ENCODE measurements at places on chromosomes 7 and 10.
A peak's percentile ranks its signal among the peaks of the same experiment; 100 is the strongest.

DNA sequence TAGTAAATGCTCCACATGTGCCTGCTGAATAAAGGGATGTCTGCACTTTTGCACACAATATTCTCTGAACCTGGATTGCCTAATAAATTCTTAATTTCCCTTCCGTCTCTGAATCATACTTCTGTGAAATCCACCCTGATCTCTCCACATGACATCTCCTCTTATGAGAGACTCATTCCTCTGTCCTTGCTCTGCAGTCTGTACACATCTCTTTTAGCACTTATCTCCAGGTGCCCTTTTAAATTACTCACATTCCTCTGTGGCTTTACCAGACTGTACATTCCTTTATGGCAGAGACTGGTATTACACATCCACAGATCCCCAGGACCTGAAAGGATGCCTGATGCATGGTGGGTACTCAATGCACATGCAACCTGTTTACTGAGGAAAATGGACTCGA, 527.6 kb downstream of the PHTF2 start:
- DNase-seq = peak; percentile 5

- DNase-seq = no peak
Observed at GRCh38 chr10:74151879-74152722, 1.1 kb downstream of the ADK start.

- no peak for DNase-seq
Observed at GRCh38 chr10:12327074-12327473, 22.3 kb upstream of the CAMK1D start.

GRCh38 chr10:86888585-86889381, 68.6 kb downstream of the MMRN2 start:
- peak; percentile 45 for DNase-seq

DNA sequence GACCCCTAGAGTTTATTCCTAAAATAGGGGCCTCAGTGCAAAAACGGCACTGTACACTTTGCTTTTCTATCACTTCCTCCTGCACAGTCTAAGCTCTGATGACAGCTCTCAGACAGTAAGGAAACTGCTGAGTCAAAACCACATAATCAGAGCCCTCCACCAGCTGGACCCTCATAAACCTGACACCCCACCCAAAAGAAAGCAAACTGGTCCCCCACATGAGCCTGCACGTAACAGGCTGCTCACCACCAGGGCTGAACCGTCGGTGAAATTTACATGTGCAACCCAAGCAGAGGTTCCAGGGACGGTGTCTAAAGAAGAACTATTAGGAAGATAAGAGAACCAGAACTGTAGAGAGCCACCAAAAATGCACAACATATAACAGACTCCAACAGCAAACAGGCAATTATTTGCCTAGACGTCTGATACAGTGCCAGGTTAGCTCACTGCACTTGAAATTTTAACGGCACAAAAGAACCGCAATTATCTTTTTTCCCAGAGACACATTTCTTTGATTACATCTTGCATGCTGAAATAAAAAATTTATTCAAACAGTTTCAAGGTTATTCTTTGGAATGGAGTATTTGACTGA, 19.6 kb downstream of the SGMS1 start:
- DNase-seq = no peak

GRCh38 chr10:124636271-124636995, 107.7 kb downstream of the FAM53B start:
- no peak for DNase-seq
